ENCODE measurements at places on chromosomes 2 and 18.

GRCh38 chr2:73368781-73369180 lies 16.9 kb upstream of the ALMS1 start:
- DNase-seq, result no peak

DNA sequence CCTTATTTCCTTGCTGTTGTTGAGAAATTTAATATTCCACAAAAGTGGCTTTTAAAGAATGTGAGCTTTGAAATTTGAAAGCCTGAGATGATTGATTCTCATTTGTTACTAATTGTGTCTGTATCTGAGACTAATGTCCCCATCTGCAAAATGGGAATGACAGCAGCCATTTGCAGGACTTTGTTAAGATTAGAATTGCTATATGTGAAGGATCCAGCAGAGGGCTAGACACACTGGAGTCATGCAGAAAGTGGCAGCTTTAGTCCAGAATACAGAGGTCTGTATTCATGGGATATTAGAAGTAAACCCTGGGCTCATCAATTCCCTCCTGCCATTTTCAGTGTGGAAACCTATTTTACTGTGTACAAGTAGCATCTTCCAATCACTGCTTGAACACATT lies 296.5 kb upstream of the GYPC start:
- no peak for DNase-seq

DNA sequence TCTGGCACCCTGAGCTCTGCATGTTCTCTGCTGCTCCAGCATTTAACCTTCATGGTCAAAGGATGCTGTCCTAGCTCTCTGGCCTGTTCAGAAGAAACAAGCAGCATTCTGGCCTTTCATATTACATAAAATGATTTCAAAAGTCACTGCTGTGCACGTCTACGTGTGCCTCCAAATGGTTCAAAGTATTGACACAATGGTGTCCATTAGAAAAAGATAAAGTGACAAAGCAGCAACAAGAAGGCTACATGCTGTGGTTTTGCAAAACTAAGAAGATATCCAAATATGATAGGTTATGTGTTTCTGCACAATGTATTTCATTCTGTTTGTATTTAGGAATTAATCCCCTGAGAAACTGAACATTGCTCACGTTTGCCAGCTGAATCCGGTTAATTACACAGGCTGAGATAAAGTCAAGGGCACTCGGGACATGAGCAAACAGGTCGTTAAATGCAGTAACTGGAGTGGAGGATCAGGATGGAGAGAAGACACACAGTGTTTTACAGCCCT lies 258.5 kb downstream of the DOK6 start:
- no peak for DNase-seq

DNA sequence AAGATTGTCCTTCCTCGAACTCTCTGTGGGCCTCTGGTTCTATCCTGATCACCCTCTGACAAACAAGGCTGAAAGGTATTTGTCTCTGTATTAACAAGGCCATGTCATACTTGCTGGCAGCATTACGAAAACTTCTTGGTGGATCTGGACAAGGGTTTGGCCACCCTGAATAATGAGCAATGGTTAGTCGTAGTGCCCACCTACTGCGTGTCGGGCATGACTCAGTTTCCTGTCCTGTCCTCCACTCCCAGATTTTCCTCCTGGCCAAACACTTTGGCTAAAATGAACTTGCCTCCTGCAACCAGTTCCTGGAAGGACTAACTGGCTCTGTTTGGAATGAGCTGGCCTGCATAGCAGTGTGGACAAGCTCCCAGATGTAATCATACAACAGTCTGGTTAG lies 198.5 kb upstream of the SMIM21 start:
- no peak for DNase-seq

GRCh38 chr2:236170590-236171165 lies 2.5 kb upstream of the GBX2 start:
- no peak for DNase-seq

- DNase-seq, result no peak
Observed at GRCh38 chr2:239762655-239763269, 262.4 kb downstream of the NDUFA10 start.

DNA sequence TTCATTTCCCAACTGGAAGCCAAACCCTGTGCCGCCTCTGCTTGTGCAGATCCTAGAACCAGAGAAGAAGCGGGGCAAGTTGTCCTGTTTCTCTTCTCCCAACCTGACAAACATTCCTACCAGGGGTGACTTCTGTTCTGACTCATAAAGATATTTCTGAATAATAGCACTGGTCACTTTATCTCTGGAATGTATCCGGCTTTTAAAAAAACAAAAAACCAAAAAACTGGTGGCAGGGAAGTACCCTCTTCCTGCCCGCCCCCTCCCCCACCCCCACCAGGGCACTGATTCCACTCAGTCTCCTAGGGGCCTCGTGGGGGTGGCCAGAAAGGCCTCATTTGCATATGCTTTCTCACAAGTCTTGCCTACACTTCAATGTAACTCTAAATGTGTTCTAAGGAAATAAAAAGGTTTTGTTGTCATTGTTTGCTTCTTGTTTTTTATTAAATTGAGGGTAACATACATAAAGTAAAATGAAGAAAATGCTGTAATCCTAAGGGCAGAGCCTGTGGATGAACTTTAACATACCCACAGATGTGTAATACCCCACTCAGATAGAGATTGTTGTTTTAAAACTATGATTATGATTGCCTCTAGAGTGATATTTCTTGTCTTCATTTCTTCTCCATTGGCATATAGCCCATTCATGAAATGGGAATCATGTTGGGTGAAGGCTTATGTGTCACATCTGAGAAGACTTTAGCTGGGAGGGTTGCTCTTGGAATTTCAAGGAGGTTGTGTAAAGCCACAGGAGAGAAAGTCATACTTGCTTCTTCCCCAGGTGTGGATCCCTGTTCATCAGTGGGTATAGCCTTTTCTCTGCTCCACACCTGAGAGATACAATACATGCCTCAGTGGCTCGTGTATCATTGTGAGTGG lies 5.3 kb upstream of the FOSL2 start:
- no peak for DNase-seq

GRCh38 chr2:217864963-217865772 lies 137.6 kb downstream of the TNS1 start:
- no peak for DNase-seq

DNA sequence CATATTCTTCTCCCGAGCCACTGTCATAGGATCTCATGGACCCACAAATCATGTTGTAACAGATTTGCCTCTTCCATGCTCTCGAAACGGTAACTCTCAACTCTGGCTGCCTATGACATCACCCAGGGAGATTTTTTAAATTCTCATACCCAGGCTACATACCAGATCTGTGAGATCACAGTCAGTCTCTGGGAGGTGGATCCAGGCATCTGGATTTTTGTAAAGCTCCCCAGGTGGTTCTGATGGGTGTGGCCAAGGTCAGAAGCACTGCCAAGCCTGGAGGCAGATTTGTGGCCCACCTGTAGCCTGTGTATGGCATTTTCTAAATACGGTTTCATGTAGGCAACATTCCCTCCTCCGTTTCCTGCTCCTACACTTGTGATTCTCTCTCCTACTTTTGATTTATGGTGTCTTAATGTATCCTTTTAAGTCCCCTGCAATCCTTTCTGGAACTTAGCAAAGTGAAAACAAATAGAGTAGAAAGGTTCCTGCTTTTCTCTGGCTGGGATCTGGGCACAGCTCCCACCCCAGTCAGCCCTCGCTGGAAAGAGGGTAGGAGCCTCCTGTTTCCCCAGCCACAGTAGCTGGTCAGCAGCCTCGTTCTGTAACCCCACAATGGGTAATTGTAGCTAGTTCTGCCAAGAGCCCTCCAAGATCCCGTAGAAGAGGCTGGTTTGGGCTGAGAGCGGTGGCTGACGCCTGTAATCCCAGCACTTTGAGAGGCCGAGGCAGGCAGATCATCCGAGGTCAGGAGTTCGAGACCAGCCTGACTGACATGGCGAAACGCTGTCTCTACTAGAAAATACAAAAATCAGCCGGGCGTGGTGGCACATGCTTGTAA lies 96.2 kb downstream of the KLHL29 start:
- DNase-seq, result no peak

GRCh38 chr2:17373041-17373440 lies 145.2 kb downstream of the RAD51AP2 start:
- no peak for DNase-seq

DNA sequence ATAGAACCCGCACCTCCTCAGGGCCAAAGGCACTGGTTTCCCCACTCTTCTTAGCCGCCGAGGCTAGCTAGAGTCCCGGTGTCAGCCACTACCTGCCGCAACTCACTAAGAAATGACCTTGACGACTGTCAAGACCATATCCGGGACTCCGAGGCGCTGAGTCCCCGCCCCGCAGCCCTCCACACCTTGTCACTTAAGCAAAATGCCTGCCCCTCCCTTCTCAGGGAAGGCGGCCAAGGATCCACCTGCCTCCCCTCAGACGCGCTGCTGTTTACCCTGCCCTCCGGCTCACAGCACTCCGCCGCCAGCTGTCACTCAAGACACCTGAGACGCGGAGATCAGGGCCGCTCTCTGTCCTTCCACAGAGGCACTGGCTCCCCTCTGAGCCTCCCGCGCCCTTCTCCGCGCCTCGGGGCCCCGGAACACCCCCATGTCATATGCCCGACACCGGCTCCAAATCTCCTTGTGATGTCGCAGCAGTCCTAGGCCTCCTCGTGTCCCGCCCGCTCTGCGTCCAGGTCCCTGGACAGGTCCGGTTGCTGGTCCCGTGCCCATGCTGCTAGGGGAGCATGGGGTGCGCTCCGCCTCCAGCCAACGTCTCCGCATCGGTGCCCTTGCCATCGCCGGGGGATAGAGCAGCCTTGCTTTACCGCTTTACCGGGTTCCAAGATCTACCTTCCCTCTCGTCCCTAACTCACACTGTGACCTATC lies 32.5 kb upstream of the REG3G start:
- no peak for DNase-seq

DNA sequence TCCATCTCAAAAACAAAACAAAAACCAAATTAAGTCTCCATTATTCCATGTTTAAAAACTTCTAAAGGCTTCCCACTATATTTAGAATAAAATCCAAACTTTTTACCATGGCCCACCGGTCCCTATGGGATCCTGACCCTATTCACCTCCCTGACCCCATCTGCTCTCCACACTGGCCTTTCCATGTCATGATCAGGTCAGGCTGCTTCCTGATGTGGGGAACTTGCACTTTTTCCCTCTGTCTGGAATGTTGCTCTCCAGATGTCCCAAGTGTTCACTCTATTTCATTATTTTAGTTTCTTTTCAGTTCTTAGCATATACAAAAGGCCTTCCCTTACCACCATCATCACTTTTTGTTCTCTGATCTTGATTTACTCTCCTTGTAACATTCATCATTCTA lies 7.5 kb upstream of the MTA3 start:
- no peak for DNase-seq

- no peak for DNase-seq
Observed at GRCh38 chr2:232793271-232793670, 16.9 kb upstream of the KCNJ13 start.

DNA sequence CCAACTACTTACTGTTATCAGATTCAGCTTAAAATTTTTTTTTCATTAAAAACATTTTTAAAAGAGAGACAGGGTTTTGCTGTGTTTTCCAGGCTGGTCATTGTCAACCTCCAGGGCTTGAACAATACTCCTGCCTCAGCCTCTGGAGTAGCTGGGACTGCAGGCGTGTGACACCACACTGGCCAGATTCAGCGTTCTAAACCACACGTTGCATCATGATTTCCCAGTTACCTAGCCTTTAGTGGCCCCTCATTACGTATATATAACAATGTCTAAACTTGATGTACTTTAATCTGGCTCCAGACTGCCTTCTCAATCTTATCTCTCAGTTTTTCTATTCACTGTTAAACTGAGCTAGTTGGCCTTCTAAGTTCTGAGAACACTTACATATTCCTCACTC lies 89.6 kb downstream of the COMMD1 start:
- no peak for DNase-seq

- no peak for DNase-seq
Observed at GRCh38 chr2:231709636-231709980, 1.3 kb downstream of the PTMA start.

Data from activated gamma-delta T cell treated with Interleukin-2 at 50 U/mL for 16 hours (primary cell).